ENCODE measurements at places on chromosomes 12 and 14. TPM values are rescaled to one million over a fixed set of nuclear protein-coding genes. Genes with fewer than 3 reads are reported as not detected.

- DNase-seq, result no peak
These were observed 135.4 kb downstream of the GPHN start for GRCh38 chr14:66643344-66643743.

GRCh38 chr14:51507511-51507905 is 144.2 kb upstream of the FRMD6 start:
- no peak for DNase-seq

- DNase-seq, result no peak
These were observed 72.1 kb downstream of the PLEKHA5 start for GRCh38 chr12:19201661-19202060.

GRCh38 chr14:72401632-72402376 is 469.6 kb downstream of the RGS6 start:
- DNase-seq, result no peak

DNA sequence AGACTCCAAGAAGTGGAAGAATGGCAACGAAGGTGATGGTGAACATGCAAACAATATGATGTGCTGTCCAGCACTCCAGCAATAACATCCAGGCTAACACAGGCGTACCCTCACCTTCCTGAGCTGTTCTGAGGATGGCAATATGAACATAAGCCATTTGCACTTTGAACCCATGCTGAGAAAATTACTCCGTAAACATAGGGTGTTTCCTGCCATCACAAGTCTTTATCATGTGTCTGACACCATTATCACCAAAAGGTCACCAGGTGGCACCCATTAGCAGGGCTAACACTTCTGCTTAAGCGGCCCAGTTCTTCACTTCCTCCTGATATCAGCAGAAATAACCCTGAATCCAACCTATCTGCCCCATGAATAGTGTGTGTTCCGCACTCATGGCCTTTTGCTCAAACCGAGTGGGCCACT is 482.8 kb downstream of the MED13L start:
- no peak for DNase-seq

DNA sequence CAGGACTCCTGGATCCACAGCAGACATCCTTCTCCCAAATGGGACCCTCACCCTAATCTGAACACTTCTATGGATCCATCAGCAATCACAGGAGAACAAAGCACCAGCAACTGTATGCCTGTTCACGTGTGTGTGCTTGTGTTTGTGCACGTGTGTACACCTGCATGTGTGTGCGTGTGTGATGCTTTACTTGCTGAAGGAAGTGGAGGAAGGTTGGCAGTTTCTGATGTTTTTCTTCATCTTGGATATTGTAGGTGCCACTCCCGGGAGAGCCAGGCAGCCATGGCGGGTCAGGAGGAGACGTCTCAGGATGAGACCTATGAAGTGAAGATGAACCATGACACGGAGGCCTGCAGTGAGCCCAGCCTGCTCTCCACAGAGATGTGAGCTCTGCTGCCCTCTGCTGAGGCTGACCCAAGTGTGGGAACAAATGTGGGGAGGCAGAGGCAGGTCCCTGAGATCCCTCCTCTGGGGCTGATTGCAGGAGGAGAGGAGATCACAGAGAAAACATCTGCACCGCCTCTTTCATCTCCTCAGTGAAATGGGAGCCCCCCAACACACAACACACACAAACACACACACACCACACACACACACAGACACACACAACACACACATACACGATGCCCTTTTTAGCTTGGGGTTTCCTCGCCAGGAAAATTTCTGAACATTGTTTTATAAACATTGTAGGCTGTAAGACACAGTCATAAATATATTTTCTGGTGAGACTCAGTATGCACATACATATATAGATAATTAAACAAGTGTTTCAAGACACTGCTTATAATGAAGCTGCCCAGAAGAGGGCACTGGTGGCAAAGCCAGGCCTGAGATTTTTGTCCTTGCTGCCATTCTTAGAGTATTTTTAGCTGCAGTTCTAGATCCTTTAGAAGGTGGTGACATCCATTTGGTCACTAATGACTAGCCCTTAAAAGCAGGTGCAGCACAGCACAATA is 112.2 kb upstream of the FKBP4 start:
- no peak for DNase-seq

- no peak for DNase-seq
These were observed 6.9 kb upstream of the DNM1L start for GRCh38 chr12:32671930-32672780.

- no peak for DNase-seq
These were observed 34.3 kb upstream of the GAS2L3 start for GRCh38 chr12:100539202-100539601.

DNA sequence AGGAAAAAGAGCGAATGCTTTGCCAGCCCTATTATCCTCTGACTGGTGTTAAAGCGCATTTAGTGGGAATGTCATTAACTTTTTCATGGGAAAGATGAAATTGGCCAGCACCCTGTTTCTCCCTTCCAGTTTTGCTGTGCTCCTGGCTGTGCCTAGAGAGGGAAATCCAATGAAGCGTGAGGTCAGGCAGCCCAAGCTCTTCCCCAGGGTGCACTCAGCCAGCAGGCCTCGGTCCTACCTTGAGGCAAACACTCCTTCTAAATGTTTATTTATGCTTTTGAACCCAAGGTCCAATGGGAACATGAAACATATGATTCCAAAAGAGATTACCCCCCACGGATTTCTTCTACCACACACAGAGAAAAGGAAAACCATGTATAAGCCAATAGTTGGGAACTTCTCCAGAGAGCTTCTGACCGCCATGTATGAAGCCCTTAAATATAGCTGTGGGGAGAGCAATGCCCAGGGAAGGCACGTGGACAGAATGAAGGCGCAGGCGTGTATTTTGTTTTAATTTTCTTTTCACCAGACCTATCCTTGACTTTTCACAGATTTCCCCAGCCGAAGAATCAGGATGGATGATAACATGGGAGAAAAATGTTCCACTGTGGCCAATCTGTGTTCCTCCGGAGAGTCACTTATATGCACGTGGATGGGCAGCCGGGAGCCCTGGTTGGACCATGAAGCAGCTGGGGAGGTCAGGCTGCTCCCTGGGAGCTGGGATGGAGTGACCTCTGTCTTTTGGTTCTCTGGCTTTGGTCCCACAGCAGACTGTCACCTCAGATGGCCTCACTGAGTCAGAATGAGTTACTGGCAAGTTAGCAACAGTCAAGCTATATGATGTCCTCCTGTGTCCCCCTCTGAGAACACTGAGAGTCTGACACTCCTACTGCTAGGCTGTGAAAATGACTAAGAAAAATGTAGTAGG is 37.3 kb downstream of the GPR135 start:
- no peak for DNase-seq

- no peak for DNase-seq
These were observed 375.0 kb downstream of the TRHDE start for GRCh38 chr12:72647139-72647538.

- DNase-seq, result no peak
These were observed 3.0 kb downstream of the ERBB3 start for GRCh38 chr12:56082967-56083366.

DNA sequence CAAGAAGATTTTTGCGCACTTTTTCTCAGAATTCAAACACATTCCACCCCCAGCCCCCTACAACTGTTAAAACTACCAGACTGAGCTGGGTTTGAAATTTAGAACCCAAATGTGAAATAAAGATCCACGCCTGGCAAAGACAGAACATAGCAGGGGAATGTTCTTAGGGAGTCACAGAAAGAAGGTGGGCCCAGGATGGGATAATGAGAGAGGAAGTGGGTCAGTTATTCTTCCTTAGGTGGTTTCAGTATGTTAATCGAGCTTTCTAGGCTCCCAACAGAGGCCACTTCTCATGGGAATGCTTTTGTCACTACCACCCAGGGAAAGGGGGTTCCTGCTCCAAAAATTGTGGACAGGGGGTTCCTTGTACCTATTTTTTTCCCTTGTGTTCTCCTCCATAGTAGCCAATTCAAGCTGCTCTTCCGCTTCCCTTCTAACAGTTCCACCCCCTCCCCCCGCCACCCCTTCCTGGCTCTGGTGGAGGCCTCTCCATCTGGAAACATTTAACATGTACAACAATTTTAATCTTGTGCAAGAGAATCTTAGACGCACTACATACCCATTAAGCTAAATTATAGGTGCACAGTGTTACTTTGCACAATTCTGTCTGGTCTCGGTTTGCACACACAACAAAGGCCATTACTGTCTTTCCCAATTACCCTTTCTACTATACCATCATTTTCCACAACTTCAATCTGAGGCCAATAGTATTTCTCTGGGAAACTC is 218.1 kb downstream of the MON2 start:
- DNase-seq, result no peak

GRCh38 chr14:72649603-72650227 is 244.2 kb downstream of the DPF3 start:
- DNase-seq, result no peak

- no peak for DNase-seq
These were observed 3.3 kb upstream of the CHURC1 start for GRCh38 chr14:64910847-64911495.

DNA sequence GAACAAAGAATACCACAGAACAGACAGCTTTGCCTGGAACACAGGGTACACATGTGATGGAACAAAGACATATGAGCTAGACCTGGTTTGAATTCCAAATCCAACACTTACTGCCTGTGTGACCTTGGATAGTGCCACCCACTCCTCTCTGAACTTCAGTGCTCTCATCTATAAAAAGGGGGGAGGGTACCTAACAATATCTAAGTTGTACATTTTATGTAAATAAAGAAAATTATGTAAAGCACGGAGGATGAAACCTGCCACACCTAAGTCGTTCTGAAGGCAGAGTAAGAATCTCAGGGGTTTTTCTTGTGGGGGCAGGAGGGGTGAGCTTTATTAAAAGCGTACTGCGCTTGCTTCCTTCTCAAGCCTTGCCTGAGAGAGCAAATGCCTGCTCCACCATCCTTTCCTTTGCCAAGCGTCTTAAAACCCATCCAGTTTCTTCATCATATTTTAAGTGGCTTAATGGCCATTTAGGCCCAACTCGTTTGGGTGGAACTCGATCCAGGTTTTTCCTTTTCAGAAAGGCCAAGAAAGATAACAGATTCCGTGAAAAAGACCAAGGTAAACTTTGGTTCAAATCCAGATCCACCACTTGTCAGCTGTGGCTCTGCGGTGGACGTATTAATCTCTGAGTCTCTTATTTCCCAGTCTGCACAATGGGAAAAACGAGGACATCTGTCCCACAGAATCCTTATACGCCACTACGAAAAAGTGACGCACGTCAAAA is 946 bp downstream of the DDX24 start:
- no peak for DNase-seq

DNA sequence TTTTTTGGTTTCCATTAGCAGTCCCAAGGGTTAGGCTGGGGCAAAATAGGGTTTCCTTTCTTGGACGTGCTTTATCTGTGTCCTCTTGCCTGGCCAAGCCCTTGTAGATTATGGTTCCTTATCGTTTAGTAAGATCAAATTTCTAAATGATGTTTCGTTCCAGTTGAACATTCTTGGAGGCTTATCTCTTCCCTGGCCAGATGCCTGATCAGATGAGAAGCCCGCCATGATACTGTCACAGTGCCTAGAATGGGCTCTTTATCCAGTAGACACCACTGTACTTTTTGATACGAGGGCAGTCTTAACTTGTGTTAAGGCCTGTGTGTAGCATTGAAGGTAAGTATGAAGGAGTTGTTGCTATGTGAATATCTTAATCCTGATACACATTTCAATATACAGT is 76.1 kb upstream of the TMEM263 start:
- no peak for DNase-seq

DNA sequence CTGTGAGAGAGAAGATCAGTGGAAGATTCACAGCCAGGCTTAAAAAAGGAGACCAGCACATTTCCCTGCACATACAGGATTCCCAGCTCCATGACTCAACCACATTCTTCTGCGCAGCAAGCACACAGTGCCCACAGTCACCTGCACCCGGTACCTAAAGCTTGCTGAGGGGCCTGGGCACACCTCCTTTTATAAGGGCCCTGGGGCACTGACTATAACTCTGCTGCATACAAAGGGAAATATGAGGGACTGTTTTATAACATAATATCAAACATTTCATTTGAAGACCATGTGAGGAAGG is 322.9 kb downstream of the DAD1 start:
- no peak for DNase-seq

DNA sequence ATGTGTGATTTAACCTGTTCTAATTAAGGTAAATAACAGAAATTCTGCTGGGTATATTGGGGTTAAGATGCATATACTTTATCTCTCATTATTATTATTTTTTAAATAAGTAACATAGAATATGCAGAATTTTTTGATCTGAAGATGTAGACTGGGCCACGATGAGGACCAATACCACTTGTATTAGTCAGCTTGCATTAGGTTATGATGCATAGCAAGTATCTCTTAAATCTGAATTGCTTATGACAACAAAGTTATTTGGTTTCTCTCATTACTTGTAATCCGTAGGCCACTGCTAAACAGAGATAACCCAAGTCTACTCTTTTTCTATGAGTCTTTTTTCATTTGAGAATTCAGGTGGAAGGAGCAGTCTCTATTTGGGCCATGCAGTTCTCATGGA is 145.5 kb upstream of the NOVA1 start:
- DNase-seq, result no peak

GRCh38 chr12:89701606-89702206 is 6.9 kb downstream of the ATP2B1 start:
- no peak for DNase-seq

DNA sequence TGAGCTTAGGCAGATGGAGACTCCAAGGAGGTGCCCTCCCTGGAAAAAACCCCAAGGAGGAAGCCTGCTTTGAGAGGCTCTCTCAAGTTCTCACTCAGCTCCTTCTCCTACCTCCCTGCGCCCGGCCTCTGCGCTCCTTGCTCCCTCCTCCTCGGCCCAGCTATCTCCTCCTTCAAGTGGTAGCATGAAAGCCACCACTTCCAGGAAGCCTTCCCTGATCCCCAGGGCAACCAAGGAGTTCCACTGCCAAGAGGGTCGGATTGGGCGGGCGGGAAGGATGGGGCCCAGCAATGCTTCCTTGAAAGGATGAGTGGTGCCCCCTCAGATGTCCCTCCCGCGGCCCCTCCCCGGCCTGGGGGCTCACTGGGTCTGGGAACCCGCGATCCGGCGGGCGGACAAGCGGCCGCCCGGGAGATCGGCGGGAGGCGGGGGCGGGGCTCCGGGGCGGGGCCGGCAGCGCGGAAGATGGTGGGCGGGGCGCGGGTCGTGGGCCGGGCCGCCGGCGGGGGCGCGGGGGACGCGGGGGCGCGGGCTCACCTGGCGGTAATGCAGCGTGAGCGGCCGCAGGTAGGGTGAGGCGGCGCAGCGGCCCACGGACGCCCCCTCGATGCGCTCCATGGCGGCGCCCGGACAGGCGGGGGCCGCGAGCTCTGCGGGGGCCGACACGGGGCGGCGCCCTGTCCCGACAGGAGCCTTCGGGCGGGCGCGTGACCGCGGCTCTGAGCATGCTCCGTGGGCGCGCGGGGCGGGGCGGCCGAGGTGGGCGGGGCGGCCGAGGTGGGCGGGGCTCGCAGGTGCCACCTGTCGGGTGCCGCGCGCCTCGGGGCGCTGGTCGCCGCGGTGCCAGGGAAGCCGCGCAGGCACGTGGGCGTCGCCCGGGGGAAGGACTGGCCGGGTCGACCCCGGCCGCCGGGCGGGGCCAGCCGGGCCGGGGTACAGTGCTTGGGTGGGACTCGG is at the start of gene NUDT14:
Gene NUDT14, minus strand, starts transcription at position 721 of the 957 bp plus-strand sequence. Its CDS starts 103 bp downstream, at position 618.
- no peak for DNase-seq

- no peak for DNase-seq
These were observed 20.6 kb upstream of the SNRPF start for GRCh38 chr12:95838125-95838524.

Gene TAS2R9
- polyA plus RNA-seq, result not detected

Gene CLEC2D
- polyA plus RNA-seq, result 28.1 TPM

Gene SPX
- not detected for polyA plus RNA-seq

Gene KLRF1
- polyA plus RNA-seq, result not detected

Gene RNASE7
- not detected for polyA plus RNA-seq

Gene IFI27L2
- 80.4 TPM for polyA plus RNA-seq

Gene A2M
- 0.44 TPM for polyA plus RNA-seq

Gene GALNT16
- not detected for polyA plus RNA-seq

Gene SMCO2
- not detected for polyA plus RNA-seq

Gene USP44
- polyA plus RNA-seq, result 0.13 TPM

Gene KERA
- not detected for polyA plus RNA-seq

Gene MMAB
- polyA plus RNA-seq, result 67.5 TPM

Gene ANKRD33
- not detected for polyA plus RNA-seq

All from GM12878 (cell line).